Activated CD8-positive, alpha-beta memory T cell treated with anti-CD3 and anti-CD28 coated beads for 1 hour (primary cell): ENCODE measurements at places on chromosomes 4 and X.
A peak's percentile ranks its signal among the peaks of the same experiment; 100 is the strongest.

GRCh38 chr4:159341522-159341921, 238.6 kb downstream of the RAPGEF2 start:
- no peak for DNase-seq

DNA sequence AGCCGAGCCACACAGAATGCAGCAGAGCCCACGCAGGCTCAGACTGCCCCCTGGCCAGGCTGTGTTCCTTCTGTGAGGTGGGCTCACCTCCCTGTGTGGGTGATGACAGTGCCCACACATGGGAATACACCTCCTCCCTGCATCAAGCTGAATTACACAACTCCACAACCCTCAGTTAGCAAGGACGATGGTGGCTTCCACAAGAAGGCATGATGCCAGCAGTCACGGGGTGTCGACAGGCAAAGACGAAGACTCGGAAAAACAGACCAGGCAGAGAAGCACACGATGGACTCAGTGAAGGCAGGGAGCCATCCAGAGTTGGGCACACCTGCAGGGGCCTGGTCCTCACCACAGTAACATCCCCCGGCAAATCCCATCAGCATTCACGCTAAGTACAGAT, 12.1 kb downstream of the LETM1 start:
- no peak for DNase-seq

- DNase-seq, result no peak
Observed at GRCh38 chr4:102638621-102639020, 122.1 kb downstream of the MANBA start.

DNA sequence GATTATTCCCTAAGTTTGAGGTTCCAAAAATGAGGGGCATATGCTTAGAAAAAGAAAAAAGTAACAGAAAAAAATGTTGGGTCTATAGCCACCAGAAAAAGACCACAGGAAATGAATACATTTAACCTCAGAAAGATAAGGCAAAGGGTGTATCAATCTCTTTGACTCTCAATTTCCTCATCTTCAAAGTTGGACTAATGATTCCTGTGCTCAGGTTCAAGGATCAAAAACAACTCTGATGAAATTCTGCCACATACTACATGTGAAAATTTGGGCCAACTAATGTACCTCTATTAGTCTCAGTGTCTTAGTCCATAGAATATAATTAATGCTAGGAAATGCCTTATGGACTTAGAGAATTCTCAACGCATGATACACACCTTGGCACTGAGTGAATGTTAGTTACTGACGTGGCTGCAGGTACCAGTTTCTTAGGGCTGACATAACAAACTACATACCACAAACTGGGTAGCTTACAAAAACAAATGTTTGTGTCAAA, 257.7 kb downstream of the ANKRD50 start:
- no peak for DNase-seq

DNA sequence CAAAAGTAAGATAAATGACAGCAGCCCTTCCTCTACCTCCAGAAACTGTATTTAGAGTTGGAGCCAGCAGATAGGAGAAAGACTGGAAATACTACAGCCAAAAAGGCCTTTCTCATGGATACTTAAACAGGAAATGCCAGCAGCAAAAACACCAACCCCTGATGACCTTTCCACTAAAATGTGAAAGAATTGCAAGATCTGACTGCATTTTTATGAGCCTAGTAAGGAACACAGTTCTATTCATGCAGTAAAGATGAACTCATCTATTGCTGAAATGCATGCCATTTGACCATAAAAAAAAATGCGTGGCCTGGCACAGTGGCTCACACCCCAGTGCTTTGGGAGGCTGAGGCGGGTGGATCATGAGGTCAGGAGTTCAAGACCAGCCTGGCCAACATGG, 19.9 kb downstream of the ABCG2 start:
- DNase-seq, result no peak

DNA sequence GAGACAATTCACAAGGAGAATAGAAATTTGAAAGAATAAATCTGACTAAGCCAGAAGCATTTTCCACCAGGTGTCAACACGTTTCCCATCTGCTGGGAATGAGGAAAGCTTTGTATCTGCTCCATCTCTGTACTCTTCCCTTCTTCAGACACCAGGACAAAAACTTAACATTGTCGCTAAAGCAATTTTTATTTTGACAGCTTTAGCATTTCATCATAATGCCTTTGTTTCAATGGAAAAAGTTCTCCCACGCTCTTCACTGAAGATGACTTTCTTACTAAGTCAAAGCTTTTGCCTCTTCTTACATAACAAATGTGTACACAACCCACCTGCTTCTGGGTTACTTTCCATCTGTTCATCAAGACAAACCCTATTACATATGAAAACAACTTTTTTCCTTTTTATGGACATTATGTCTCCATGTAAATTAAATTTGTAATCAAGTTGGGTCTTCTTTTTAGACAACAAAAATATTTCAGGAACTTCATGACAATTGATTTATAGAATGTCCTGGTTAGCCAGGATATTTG, 141.7 kb upstream of the GUCY1A1 start:
- no peak for DNase-seq

- DNase-seq, result no peak
Observed at GRCh38 chr4:95572304-95572991, 23.7 kb upstream of the UNC5C start.

- DNase-seq, result no peak
Observed at GRCh38 chrX:66030505-66031317, 9.2 kb downstream of the VSIG4 start.

DNA sequence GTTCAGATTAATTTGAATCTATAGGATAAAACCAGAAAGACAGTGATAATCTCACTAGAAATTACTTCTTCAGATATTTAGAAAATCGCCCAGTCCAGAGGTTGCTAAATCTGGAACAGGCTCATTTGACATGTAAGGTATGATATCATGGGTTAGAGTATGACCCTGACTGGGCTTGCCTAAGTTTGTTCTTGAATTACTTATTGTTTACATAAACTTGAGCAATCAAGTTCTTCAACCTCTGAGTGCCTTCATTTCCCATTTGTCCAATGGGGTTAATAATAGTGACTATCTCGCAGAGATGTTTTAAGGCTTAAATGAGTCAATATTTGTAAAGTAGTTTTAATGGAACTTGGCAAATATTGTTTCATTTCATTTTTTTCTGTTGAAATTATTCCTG, 1947.6 kb upstream of the IGFBP7 start:
- no peak for DNase-seq

DNA sequence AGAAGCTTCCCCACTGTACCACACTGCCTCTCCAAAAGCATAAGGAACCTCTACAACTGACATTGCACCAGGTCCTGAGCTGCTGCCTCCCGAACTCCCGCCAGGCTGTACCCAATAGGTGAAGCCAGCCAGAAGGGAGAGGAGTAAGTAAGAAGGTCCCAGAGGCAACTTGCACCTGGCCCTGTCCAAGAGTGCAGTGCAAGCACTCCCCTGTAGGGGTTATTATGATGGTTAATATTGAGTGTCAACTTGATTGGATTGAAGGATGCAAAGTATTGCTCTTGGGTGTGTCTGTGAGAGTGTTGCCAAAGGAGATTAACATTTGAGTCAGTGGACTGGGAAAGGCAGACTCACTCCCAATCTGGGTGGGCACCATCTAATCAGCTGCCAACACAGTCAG, 879.3 kb upstream of the SLIT2 start:
- DNase-seq, result no peak

- no peak for DNase-seq
Observed at GRCh38 chrX:110401135-110401534, 42.5 kb downstream of the RTL9 start.

DNA sequence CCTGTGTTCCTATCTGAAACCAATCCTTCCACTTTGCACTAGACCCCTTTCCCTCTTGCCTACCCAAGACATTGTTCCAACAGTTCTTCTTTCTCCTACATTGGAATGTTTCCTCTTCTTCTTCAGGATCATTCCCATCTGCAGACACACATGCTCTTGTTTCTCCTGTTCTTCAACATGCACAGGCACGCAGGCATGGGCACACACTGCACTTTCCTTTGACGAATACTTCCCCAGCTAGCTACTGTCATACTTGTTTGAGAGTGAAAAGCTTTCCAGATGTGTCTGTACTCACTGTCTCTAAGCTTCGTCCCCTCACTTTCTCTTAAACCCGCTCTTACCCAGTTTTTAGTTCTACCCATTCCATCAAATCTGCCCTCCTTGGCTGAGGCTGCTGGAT, 31.8 kb upstream of the ERVMER34-1 start:
- DNase-seq, result no peak

DNA sequence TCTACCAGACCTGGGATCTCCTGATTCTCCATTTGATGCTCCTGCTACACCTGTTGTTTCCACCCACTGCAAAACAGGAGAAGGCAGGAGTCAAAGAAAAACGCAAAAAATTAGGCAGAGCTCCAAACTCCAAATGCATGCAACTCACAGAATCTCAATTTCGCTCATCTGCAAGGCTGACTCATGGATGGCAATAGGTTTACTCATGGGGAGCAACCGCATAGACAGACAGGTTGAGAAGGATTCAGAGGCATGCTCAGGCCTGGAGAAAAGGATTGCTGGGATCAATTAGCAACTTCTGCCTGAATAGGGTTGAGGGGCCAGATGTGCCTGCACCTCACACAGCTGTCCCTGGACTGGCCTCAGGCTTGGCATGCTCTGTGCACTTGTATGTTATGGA, 231.0 kb downstream of the LDB2 start:
- DNase-seq, result no peak

- DNase-seq, result no peak
Observed at GRCh38 chr4:187919966-187920365, 75.6 kb upstream of the ZFP42 start.

GRCh38 chr4:37666625-37667071, 19.5 kb downstream of the RELL1 start:
- DNase-seq, result no peak

GRCh38 chr4:185780472-185780871, 31.5 kb downstream of the SORBS2 start:
- DNase-seq, result no peak

GRCh38 chrX:139930916-139931645, 1.8 kb downstream of the ATP11C start:
- DNase-seq, result no peak

DNA sequence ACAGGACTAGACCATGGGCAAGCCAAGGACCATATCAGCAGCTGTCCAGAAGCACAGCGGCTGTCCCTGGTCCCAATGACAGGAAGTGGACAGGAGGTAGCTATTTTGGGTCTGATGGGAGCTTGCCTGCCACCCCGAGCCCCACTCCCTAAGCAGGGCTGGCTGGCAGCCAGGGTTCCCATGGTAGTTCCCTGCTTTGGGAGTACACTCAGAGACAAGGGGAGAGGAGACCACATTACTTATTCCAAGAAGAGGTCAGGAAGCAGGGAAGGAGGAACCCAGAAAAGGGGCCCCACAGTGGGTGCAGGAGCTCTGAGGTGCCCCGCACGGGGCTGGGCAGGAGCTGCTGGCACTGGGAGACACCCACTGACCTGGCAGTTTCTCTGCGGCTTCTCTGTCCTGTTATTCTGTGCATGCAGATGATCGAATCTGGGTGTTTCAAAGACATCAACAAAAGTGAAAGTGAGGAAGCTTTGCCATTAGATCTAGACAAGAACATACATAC, 36.3 kb downstream of the HTT-AS start:
- DNase-seq, result no peak

DNA sequence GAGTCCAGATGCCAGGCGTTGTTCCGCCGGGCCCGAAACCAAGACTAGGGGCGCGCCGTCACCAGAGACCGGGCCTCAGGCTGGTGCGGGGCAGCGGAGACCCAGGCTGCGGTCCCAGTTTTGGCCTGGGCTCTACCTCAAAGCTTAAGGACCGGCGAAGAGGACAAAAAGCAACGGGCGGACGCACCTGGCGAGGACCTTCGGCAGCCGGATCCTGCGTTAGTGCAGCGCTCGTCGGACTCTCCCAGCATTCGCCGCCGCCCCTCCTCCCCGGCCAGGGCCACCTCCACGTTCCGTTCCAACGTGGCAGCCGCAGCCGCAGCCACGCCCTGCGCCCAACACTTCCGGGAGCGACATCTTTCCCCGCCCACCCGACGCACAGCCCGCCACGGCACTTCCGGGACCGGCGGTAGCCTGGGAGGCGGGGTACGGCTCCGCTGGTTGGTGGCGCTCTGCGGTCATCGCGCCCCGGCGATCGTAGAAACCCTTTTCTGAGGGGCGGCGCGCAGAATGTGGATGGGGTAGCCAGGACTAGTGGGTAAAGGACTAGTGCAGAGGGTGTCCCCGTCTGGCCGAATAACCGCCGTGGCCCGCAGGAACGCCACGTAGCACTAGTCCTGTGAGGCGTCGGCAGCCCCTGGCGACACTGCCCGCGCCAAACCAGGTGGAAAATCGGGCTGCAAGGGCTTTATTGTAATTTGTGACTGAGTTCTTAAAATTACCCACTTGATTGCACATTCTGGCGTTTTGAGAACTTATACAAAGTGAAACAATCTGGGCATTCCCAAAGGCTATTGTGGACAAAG, at the start of gene SEC31A:
Gene SEC31A (minus strand): TSS at position 253 of the 806 bp plus-strand sequence. CDS start 9,217 bp downstream, outside the sequence.
- DNase-seq, result peak; percentile 97

DNA sequence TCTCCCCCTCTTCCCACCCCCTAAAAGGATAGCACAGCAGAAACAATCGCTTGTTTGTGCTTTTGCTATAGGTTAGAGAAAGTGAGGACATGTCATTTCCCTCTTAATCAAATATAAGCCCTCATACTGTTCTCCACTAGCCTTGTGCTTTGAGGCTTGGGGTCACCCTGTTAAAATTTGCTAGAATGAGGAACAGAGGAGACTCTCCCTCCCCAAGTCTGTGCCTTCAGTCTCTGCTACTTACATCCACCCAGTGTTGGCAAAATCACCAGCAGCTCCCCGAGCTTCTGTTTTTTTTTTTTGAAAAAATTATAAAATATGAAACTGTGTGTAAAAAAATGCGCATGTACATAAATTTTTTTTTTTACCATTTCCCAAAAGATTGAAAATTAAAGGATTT, 19.3 kb downstream of the KLF3 start:
- DNase-seq, result no peak

DNA sequence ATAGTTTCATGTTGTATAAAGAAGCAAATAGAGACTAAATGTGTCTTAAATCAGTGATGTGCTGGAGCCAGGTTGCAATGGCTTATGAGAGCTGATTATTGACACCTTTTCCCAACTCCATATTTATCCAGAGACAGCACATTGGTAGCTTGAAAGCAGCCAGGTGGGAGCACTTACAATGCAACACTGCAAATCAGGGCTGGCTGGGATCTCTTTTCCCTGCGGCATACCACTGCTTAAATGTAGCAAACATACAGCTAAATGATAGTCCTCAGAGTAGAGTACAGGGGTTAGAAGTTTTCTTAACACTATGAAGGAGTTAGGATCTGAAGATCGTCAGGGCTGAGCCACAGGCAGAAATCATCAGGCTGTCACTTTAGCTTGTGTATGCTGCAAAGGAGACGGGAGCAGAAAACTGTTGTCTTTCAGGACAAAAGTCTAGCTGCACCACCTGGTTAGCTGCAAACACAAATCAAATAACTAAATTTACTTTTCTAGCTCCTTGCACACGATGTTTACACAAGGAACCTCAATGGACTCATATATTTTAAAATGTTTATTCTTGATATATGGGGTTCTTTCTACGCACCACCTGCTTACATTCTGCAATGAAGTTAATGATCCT, 527.3 kb downstream of the TLL1 start:
- DNase-seq, result no peak

DNA sequence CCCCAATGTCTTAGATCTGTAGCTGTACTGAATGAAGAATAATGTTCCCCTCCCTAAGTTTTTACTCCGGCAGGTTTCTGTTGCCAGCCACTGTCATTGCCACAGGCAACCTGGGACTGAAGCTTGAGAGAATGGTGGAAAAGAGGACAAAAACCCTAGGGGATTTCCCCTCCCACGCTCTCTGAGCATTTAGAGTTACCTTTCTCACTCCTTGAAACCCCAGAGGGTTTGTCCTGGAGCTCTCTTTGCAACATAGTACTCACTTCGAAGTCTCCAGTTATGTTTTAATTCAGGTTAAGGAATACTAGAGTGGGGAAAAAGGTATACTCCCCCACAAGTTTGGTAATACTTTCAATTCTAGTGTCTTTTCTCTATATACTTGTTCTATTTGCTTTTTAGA, 31.5 kb downstream of the F8 start:
- DNase-seq, result no peak
